Activated naive CD8-positive, alpha-beta T cell treated with anti-CD3 and anti-CD28 coated beads, Interleukin-2, amount 10 ng/mL, durations not matched to agents 7 days and 5 days (primary cell): ENCODE measurements at places on chromosomes 2 and 18. TPM values are rescaled to one million over a fixed set of nuclear protein-coding genes. Genes with fewer than 3 reads are reported as not detected.

The FEV gene
- total RNA-seq, result not detected

- no peaks in the 10 kb centered on the region for H3K27me3 ChIP-seq
- H3K36me3 ChIP-seq, result peaks cover 84% of the 10 kb centered on the region
- H3K27ac ChIP-seq, result no peak overlapping the region
- no peak overlapping the region for H3K4me3 ChIP-seq
- no peak for DNase-seq
Observed at GRCh38 chr2:224870341-224870740, 154.2 kb upstream of the CCDC195 start.

GRCh38 chr2:167293172-167293781 is 405.0 kb downstream of the XIRP2 start:
- no peak for DNase-seq
- peak overlapping the region; percentile 78 for H3K4me3 ChIP-seq
- H3K4me1 ChIP-seq, result peaks cover 11% of the 10 kb centered on the region
- peaks cover 42% of the 10 kb centered on the region for H3K27me3 ChIP-seq
- no peak overlapping the region for H3K27ac ChIP-seq
- no peaks in the 10 kb centered on the region for H3K36me3 ChIP-seq

DNA sequence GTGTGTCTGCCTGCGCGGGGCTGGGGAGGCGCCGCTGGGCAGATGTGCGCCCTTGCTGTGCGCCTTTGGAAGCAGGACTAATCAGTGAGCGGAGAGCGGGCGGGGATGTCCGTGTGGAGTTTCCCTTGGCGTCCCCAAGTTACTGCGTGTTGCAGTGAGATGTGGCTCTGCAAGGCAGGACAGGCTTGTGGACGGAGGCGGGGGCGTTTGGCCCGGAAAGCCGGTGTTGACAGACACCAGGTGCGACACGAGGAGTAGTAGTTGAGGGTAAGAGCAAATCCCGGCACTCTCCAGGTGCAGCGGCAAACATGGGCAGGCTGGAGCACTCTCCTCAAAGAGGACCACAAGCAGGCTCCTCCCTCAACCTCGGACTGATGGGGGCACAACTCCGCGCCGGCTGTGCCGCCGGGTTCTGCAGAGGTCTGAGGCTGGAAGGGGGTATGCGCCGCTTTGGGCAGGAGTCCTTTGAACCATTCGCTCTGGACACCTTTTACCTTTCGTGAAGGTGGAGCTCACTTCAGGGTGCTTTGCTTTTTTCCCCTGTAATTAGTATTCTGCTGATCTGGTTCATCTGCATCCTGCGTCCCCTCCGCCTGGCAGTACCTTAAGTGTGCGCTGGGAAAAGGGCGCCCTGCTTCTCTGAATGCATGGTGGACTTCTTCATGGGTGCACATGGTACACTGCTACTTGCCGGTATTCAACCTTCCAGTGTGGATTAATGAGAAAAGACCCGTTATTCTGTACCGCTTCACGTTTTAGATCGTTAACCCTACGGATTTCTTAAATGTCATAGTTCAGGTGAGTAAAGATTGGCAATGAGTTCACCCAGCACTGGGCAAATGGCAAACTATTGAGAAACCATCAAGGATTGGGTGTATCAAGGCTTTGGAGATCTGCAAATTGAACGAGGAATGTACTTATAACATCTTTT is 608 bp downstream of the CDH7 start:
- H3K27me3 ChIP-seq, result peaks cover 20% of the 10 kb centered on the region
- no peak overlapping the region for H3K4me3 ChIP-seq
- H3K36me3 ChIP-seq, result no peaks in the 10 kb centered on the region
- no peaks in the 10 kb centered on the region for H3K4me1 ChIP-seq

- H3K27me3 ChIP-seq, result peaks cover 9% of the 10 kb centered on the region
- no peak overlapping the region for H3K27ac ChIP-seq
- no peak overlapping the region for H3K4me3 ChIP-seq
- H3K4me1 ChIP-seq, result peaks cover 8% of the 10 kb centered on the region
- H3K36me3 ChIP-seq, result no peaks in the 10 kb centered on the region
Observed at GRCh38 chr2:215624423-215624829, 188.6 kb upstream of the FN1 start.

DNA sequence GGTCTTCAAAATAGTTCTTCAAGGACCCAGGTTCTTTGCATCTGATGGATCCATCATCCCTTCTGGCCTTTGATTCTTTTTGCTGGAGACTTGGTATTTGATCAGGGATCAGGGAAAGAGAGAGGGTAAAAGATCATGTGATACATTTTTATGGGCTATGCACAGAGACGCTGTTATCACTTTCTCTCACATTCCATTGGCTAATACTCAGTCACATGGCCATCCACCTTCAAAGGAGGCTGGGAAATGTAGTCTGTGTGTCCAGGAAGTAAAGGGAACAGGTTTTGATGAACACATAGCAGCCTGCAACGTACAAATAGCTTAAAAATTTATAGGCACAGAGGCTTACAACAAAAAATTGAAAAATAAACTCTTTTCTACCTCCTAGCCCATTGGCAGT is 629.6 kb upstream of the FANCL start:
- H3K27ac ChIP-seq, result no peak overlapping the region
- no peaks in the 10 kb centered on the region for H3K27me3 ChIP-seq
- no peak overlapping the region for H3K4me3 ChIP-seq
- peaks cover 1% of the 10 kb centered on the region for H3K4me1 ChIP-seq

- peaks cover 2% of the 10 kb centered on the region for H3K4me1 ChIP-seq
- H3K4me3 ChIP-seq, result no peak overlapping the region
- H3K27ac ChIP-seq, result no peak overlapping the region
- peaks cover 65% of the 10 kb centered on the region for H3K27me3 ChIP-seq
- DNase-seq, result no peak
Observed at GRCh38 chr2:45170191-45171135, 161.2 kb upstream of the SIX2 start.

DNA sequence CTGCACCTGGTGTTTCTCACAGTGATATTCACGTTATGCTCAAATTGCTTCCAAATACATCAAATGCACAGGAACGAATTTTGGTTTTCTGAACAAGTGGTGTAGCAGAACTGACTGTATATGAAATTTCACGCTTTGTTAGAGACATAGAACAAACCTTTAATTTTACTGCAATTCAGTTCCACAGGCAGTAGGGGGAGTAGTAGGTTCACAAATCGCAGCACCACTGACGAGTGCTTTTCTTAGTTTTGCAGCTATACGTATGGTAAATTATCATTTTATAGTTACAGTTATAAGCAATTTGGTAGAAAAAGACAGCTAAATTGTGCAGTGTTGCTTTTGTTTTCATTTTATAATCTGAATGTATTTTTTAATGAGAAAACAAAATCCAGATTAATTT is 113.3 kb downstream of the KIAA1328 start:
- peaks cover 1% of the 10 kb centered on the region for H3K36me3 ChIP-seq
- no peaks in the 10 kb centered on the region for H3K4me1 ChIP-seq
- no peak overlapping the region for H3K4me3 ChIP-seq
- no peaks in the 10 kb centered on the region for H3K27me3 ChIP-seq
- DNase-seq, result no peak
- no peak overlapping the region for H3K27ac ChIP-seq

GRCh38 chr2:9815076-9815475 is 28.2 kb upstream of the TAF1B start:
- peaks cover 14% of the 10 kb centered on the region for H3K27me3 ChIP-seq
- H3K27ac ChIP-seq, result no peak overlapping the region
- H3K4me1 ChIP-seq, result peaks cover 11% of the 10 kb centered on the region
- no peak overlapping the region for H3K4me3 ChIP-seq
- no peaks in the 10 kb centered on the region for H3K36me3 ChIP-seq

GRCh38 chr2:10355471-10356438 is 53.1 kb downstream of the HPCAL1 start:
- no peak overlapping the region for H3K4me3 ChIP-seq
- peaks cover 4% of the 10 kb centered on the region for H3K36me3 ChIP-seq
- no peak for DNase-seq

DNA sequence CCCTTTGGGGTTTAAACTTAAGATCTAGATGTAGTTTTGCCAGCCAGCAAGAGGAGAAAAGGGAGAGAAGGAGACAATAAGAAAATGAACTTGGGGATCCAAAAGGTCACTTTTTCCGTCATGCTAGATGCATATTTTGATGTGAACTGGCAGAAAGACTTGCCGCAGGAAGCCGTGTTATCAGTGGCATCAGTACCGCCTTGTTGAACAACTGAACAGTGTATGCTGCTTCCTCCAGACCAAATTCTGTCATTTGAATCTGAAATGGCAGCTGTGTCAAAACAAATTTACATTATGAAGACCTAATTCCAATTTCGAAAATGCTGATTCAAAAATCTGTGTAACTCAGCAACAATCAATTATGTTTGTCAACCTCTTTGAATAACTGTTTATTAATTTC is 42.1 kb downstream of the TMEM200C start:
- no peak for DNase-seq
- H3K4me1 ChIP-seq, result no peaks in the 10 kb centered on the region
- H3K27ac ChIP-seq, result no peak overlapping the region
- no peaks in the 10 kb centered on the region for H3K36me3 ChIP-seq
- peaks cover 8% of the 10 kb centered on the region for H3K27me3 ChIP-seq

- H3K36me3 ChIP-seq, result no peaks in the 10 kb centered on the region
- no peak overlapping the region for H3K27ac ChIP-seq
- peaks cover 2% of the 10 kb centered on the region for H3K27me3 ChIP-seq
- H3K4me1 ChIP-seq, result peaks cover 10% of the 10 kb centered on the region
- no peak overlapping the region for H3K4me3 ChIP-seq
Observed at GRCh38 chr18:54228364-54228763, 3.9 kb upstream of the MBD2 start.

DNA sequence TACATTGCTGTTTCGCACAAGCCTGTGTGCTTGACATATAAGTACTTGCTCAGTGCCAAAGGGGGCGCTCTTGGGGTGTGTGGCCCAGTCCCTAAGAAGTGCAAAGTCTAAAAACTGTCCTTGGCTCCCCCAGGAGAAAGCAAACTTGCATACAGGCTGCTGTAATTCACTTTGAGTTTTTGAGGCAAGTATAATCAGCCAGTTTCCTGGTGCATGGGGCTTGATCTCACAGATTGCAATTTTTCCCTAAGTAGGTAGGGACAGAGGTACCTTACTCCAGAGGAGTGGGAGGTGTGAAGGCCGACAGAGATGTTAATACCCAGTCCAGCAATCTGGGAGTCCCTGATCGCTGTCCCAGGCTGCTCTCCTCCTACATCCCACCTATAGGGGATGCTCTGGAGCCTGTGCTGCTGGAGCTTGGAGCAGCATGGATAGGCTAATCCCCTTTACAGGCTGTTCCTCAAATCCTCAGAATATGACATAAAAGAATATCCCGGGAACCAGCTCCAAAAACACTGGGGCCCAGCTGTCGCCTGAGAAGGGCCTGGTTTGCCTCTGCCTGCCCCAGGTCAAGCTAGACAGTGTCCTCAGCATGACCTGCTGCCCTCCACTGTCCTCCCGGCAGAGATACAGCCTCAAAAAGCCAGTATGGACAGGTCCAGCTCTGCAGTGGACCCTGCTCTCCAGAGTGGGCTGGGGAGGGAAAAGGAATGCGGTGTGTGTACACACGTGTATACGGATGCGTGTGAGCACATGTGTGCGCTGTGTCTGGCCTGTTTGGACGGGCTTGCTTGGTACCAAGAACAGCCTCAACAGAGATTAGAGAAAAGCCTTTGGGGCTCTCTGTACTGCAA is 136.5 kb upstream of the HAAO start:
- H3K4me3 ChIP-seq, result no peak overlapping the region
- no peaks in the 10 kb centered on the region for H3K36me3 ChIP-seq
- H3K27ac ChIP-seq, result no peak overlapping the region
- peaks cover 5% of the 10 kb centered on the region for H3K4me1 ChIP-seq

DNA sequence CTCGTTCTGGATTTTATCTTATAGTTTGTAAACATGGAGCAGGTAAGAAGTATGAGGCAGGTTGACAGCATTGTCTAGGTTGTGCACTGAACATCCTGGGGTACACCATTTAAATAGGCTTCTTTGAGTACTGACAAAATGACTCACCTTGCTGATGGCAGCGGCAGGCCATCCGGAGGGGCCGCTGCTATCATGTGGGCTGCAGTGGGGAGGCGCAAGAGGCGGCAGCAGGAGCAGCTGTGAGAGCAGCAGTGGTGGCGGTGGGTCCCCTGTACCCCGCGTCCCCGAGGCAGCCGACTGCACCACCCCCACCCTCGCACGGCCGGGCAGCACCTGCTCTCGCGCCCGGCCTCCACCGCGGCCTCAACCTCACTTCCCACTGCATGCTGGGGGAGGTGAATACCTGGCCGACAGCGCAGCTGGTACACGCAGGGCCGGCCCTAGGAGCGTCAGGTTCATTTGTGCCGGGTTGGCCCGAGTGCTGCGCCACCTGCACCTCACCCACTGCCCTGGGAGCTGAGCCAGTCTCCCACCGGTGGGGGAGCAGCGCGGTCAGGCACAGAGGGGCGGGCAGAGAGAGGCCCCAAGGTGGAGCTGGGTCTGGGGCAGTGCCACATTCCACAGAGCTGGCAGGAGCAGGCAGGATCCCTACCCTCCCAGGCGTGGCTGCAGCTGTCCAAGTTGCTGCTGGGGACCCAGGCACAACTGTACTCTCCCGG is 154.5 kb upstream of the RBMS1 start:
- H3K27me3 ChIP-seq, result no peaks in the 10 kb centered on the region
- H3K4me1 ChIP-seq, result peaks cover 25% of the 10 kb centered on the region
- H3K27ac ChIP-seq, result no peak overlapping the region

GRCh38 chr2:85994897-85995647 is 106.3 kb upstream of the ST3GAL5 start:
- peaks cover 64% of the 10 kb centered on the region for H3K4me1 ChIP-seq
- DNase-seq, result no peak
- peaks cover 2% of the 10 kb centered on the region for H3K36me3 ChIP-seq
- H3K4me3 ChIP-seq, result peak overlapping the region; percentile 57
- H3K27me3 ChIP-seq, result no peaks in the 10 kb centered on the region

GRCh38 chr2:9797681-9798556 is 45.4 kb upstream of the TAF1B start:
- no peak overlapping the region for H3K4me3 ChIP-seq
- peaks cover 20% of the 10 kb centered on the region for H3K4me1 ChIP-seq
- H3K27me3 ChIP-seq, result peaks cover 6% of the 10 kb centered on the region

DNA sequence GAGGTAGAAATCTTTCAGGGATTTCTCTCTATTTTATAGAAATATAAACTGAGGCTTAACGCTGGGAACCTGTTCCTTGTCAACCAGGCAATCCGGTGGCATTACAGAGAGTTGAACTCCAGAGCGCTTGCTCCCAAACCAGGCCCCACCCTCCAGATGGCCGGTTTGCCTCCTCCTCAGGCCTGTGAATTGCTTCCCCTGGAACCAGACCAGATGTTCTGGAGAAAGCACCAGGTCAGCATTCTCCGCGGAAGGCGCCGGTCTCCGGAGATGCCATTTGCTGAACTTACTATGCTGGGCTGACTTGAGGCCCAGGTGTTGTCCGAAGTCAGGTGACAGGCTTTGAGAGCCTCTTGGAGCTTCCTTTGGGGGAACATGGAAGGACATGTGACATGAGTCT is 17.2 kb downstream of the TNP1 start:
- no peaks in the 10 kb centered on the region for H3K4me1 ChIP-seq
- H3K27ac ChIP-seq, result no peak overlapping the region
- no peak overlapping the region for H3K4me3 ChIP-seq
- no peak for DNase-seq

The CREG2 gene
- total RNA-seq, result not detected

DNA sequence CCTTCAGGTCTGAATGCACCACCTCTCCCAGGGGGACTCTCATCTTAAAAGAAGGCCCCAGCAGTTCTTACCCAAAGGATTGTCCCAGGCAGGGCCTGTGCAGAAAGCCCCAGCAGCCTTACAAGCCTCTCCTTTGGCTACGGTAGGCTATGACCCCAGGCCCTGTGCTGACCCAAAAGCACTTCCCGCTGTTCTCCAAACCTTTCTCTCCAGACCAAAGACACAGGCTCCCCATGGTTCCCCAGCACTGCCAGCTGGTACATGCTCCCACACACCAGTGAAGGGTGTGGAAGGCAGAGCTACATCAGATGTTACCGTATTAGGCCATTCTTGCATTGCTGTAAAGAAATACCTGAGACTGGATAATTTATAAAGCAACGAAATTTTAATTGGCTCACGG is 35.4 kb downstream of the LBH start:
- H3K27ac ChIP-seq, result peak overlapping the region; percentile 97
- H3K36me3 ChIP-seq, result peaks cover 14% of the 10 kb centered on the region
- H3K27me3 ChIP-seq, result no peaks in the 10 kb centered on the region
- peak overlapping the region; percentile 81 for H3K4me3 ChIP-seq
- peaks cover 38% of the 10 kb centered on the region for H3K4me1 ChIP-seq
- DNase-seq, result peak; percentile 42
